Occipital lobe (tissue), 3 donors: ENCODE measurements at places on chromosomes 7 and 10.

DNA sequence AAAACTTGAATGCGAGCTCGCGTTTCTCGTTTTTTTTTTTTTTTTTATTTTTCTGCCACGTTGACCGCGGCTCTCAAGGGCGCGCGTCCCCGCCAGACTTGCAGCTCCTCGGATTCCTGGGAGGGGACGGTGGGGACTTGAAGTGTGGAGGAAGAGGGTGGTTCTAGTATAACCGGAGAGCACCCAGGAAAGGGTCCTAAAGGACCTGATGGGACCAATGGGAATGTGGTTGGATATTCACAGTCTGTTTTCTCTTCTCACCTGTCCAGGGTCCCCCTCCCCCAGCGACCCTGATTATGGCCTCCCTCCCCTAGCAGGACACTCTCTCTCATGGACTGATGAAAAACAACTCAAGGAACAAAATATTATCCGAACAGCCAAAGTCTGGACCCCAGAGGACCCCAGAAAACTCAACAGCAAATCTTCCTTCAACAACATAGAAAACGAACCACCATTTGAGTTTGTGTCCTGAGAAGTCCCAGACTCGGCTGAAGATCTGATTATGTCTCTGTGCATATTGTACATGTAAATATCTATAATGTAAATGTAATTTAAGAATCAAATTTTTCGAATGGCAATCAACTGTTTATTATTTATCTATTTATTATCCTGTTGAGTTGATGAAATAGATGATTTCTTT lies 1.4 kb downstream of the PTF1A start:
- DNase-seq, result no peak

- no peak for DNase-seq
Observed at GRCh38 chr10:126674741-126675515, 4.4 kb upstream of the C10orf90 start.

- no peak for DNase-seq
Observed at GRCh38 chr10:60298408-60299389, 91.0 kb downstream of the ANK3 start.

GRCh38 chr7:26087321-26088091 lies 64.5 kb upstream of the NFE2L3 start:
- no peak for DNase-seq

DNA sequence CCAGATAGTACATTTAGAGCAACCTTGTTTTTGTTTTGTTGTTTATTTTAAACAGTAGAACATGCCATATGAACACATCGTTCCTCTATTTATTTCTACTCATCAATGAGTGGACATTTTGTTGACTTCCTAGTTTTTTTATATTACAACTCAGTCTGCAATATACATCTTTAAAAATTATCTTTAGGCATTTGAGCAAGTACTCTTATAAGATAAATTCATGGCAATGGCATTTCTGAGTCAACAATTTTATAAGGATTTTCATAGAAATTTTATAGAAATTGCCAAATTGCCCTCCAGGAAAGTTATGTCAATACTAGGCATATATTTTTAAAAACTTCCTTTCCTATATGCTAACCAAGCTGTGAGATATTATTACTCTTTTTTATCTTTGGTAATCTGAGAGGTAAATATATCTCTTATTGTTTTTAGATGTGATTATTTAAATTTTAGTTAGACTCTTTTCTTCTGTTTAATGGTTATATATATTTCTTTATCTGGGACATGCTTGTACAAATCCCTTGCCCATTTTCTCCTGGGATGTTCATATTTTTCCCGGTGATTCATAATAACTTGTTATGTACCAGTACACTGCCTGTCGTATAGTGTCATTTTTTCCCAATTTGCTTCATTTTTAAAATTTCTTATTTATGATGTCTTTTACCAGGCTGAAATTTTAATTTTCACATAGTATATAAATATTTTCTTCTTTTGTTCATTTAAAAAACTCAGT lies 50.5 kb downstream of the FZD1 start:
- DNase-seq, result no peak

- no peak for DNase-seq
Observed at GRCh38 chr10:10520491-10521385, 496.9 kb upstream of the CELF2 start.

- DNase-seq, result no peak
Observed at GRCh38 chr10:89173075-89173474, 34.0 kb downstream of the CH25H start.

- no peak for DNase-seq
Observed at GRCh38 chr7:124689523-124689922, 76.1 kb downstream of the GPR37 start.

DNA sequence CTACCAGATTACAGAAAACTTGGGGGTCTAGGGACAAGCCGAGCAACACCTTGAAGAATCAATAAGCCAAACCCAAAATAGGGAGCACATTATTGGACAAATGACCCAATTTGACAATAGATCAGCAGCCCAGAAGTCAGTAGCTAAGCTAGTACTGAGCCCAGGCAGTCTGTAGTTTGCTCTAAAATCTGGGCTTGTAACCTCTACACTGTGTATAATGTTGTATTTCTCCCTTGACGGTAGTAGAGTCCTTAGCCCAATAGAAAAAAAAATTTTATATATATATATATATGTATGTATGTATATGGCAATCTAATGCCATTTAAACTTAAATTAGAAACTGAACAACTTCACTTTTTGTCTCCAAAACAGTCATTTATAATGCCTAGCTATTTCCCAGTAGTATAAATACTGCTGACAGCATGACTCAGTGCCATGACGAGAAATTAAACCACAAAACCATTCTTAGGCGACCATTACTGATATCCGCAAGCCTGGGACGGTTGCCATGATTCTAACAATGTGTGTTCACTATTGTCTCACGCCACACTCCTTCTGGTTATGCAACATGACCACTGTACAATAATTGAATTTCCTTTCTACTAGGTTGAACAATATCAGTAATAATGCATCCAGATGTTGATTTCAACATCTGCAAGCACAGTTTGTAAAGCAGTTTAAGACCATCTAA lies 110.5 kb downstream of the IPMK start:
- no peak for DNase-seq

DNA sequence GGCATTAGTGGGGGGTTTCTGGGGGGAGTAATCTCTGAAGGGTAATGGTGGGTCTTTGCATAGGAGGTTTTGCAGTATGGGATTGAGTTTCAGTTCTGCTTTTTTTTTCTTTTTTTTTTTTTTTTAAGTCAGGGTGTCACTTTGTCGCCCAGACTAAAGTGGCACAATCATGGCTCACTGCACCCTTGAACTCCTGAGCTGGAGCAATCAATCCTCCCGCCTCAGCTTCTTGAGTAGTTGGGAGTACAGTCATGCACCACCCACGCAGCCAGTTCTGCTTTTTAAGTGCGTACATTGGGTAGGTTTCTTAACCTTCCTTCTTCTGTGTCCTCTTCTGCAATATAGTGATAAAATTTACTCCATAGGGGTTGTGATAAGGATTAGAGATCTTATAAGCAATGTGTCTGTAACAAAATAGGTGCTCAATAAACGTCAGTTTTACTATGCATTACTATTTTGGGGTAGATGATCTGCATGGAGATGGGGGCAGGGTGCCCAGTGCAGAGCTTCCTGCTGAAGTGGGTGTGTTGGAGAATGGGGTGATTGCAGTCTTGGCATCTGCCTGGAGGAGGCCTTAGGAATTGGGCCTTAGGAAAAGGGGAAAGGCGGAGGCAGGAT lies 9.6 kb downstream of the KAZALD1 start:
- no peak for DNase-seq

DNA sequence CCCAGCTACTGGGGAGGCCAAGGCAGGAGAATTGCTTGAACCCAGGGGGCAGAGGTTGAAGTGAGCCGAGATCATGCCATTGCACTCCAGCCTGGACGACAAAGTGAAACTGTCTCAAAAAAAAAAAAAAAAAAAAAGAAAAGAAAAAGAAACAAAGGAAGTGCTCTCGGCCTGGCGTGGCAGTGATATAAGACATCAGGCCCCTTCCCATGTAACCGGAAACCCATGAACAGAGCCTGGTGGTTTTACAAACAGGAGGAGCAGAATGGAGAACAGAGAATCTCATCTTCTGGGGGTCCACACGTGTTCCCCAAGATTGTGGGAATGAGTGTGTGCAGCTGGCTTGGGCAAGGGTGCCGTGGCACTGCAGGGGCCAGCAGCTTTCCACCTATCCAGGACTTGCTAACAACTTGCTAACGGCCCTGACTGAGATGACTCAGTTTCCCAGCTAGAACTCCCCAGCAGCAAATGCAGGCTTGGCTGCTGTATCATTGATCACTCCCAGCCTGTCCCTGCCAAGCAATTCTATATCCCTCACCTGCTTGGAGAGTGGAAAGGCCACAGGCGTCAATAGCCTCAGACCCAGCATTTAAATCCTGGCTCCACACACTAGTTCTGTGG lies 103.0 kb downstream of the COL26A1 start:
- DNase-seq, result no peak
